ENCODE measurements at places on chromosomes 1 and 21.

DNA sequence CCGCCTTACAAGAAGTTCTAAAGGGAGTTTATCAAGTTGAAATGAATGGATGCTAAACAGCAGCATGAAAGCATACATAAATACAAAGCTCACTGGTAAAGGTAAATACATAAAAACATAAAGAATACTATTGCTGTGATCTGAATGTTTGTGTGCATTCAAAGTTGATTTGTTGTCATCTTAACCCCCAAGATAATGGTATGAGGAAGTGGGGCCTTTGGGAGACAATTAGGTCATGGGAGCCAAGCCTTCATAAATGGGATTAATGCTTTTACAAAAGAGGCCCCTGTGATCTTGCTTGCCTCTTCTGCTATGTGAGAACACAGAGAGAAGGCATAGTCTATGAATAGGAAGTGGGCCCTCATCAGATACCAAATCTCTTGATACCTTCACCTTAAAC lies 209.0 kb upstream of the SAMSN1 start:
- no peak for DNase-seq

- no peak for DNase-seq
Measured at GRCh38 chr1:33322870-33323585, 2.1 kb upstream of the A3GALT2 start.

DNA sequence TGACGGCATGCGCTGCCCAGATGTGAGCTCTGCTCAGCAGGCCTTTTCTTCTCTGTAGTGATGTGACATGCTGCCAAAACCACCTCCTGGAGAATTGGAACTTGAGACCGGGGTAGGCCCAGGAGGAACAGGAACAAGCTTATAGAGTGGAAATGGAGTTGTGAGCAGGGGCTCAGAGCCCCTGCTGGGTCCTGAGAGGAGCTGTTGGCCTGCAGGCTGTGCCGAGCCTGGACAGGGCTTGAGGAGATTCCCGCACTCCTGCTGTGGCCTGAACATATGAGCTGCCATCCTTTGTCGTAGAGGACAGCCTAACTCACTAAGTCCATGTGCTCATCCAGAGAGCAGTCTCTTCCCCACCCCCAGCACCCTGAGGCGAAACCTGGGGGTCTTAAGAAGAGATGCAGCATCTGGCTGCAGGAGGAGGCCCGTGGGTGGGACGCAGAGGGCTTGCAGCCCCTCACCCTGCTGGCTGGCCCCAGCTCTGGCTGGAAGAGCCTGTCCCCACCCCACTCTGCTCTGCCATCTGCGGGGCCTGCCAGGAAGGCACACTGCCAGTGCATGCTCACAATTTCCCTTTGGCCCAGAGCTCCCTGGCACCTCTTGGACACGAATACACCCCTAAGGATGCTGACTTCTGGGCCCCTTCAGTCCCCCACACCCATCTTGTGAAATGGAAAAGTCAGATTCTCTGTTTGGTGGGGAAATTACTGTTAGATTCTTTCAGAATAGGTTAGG lies 42.5 kb downstream of the PTPRF start:
- no peak for DNase-seq

- DNase-seq = no peak
Measured at GRCh38 chr1:6080469-6080868, 34.8 kb downstream of the KCNAB2 start.

GRCh38 chr1:223224465-223224864 lies 81.4 kb upstream of the TLR5 start:
- DNase-seq = no peak

- no peak for DNase-seq
Measured at GRCh38 chr1:56310945-56311344, 268.4 kb downstream of the PLPP3 start.

- DNase-seq = no peak
Measured at GRCh38 chr1:228279722-228280105, 71.9 kb downstream of the OBSCN start.

DNA sequence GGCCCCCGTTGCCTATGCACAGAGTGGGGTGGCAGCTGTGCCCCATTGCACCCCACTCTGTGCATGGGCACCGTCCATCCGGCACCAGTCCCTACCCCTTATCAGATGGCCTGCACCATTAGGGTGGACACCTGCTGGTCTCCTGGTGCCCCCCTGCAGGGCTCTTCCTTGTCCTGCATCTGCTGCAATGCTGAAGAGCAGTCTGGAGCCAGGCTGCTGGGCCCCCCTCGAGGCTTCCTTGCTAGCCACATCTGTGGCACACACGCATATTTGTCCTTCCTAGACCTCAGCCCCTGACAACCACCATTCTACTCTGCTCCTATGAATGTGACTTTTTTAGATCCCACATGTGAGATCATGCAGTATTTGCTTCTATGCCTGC lies 56.4 kb downstream of the COL18A1 start:
- no peak for DNase-seq

DNA sequence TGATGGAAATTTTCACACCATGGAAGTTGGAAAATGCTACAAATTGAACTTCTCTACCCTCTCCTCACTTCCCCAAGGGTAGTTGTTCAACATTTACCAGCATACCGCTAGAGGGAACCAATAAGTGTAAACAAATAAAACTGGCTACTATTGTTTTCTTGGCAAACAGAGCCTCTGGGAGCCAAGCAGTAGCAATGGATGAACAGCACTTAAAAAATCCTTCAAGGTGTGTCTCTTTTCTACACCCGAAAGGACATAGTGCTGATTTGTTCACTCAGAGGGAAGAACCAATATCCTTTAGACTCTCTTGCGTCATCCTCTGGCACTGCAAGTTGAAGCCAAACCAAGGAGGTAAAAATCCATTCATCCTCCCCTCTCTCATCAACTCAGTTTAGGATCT lies 161.5 kb downstream of the TBX15 start:
- no peak for DNase-seq

GRCh38 chr1:203733009-203733863 lies 31.7 kb upstream of the LAX1 start:
- no peak for DNase-seq

GRCh38 chr1:99675292-99675691 lies 29.4 kb downstream of the PALMD start:
- no peak for DNase-seq

DNA sequence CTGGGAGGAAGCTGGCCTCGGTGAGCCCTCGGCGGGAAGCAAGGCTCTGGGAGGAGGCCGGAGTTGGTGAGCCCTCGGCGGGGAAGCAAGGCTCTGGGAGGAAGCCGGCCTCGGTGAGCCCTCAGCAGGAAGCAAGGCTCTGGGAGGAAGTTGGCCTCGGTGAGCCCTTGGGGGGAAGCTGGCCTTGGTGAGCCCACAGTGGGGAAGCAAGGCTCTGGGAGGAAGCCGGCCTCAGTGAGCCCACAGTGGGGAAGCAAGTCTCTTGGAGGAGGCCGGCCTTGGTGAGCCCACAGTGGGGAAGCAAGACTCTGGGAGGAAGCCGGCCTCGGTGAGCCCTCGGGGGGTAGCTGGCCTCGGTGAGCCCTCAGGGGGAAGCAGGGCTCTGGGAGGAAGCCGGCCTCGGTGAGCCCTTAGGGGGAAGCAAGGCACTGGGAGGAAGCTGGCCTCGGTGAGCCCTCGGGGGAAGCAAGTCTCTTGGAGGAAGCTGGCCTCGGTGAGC lies 36.0 kb downstream of the KRTAP10-1 start:
- DNase-seq = peak; percentile 22

DNA sequence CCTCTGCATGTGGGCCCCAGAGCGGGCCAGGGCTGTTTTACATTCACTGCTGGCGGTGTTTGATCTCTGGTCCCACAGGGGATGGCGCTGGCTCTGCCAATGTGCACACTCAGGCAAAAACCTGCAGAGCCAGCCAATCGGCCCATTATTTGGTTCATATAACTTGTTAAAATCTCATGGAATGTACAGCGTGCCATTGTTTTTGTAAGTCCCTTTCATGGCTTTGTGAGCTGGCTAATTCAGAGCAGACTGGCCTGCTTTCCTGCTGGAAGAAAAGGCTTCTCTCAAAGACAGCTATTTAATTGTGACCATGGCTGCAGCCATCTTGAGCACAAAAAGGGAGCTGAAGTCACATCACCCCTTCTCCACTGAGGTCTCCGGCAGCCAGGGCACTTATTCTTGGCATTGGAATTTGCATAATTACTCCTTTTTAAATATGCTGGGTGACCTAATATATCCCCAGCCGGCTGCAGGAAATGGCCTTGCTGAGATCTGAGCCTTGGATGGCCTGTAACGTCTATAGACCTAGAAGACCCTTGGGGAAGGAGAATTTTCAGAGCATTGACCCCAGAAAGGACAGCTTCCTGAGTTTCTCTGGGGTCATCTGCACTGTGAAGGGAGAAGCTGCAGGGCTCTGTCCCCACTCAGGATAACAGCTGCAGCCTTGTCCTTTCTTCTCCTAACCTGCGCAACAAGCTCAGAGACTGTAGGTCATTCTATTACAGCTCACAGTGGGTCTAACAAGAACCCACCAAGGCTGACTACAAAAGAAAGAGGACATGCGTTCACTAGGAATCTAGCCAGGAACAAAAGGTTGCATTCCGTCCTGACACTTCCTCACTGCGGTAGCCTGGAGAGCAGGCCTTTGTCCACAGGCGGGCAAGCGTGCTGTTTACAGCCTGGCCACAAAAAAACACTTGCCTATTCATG lies 45.8 kb downstream of the BCAR3 start:
- DNase-seq = no peak

DNA sequence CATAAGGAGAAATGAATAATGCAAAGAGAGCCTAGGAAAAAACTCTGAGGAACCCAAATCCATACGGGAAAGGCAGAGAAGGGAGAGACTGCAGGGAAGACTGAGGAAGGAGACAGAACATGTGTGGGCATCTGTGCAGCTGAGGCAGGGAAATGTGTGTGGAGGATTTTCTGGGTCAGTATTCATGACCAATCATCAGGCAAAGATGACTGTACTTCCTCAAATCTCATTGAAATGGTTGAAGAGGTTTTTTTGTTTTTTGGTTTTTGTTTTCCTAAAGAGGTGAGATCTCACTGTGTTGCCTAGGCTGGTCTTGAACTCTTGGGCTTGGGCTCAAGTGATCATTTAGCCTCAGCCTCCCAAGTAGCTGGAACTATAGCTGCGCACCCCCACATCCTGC lies 15.7 kb downstream of the DIP2A start:
- no peak for DNase-seq

GRCh38 chr1:25977801-25978200 lies 20.1 kb downstream of the PAFAH2 start:
- no peak for DNase-seq

- DNase-seq = no peak
Measured at GRCh38 chr1:29511436-29511835, 275.1 kb downstream of the PTPRU start.

- no peak for DNase-seq
Measured at GRCh38 chr1:117001254-117001927, at the start of gene CD101. CD101 (plus strand) TSS chr1:117001760; CDS start chr1:117001818, 58 bp downstream.

GRCh38 chr1:94698356-94698755 lies 121.8 kb upstream of the SLC44A3 start:
- DNase-seq = no peak

- DNase-seq = peak; percentile 22
Measured at GRCh38 chr1:246971090-246971721, 36.7 kb downstream of the ZNF695 start.

GRCh38 chr1:225539069-225539468 lies 111.2 kb upstream of the LBR start:
- DNase-seq = no peak

- no peak for DNase-seq
Measured at GRCh38 chr1:8023287-8023994, 2.7 kb downstream of the ERRFI1 start.

DNA sequence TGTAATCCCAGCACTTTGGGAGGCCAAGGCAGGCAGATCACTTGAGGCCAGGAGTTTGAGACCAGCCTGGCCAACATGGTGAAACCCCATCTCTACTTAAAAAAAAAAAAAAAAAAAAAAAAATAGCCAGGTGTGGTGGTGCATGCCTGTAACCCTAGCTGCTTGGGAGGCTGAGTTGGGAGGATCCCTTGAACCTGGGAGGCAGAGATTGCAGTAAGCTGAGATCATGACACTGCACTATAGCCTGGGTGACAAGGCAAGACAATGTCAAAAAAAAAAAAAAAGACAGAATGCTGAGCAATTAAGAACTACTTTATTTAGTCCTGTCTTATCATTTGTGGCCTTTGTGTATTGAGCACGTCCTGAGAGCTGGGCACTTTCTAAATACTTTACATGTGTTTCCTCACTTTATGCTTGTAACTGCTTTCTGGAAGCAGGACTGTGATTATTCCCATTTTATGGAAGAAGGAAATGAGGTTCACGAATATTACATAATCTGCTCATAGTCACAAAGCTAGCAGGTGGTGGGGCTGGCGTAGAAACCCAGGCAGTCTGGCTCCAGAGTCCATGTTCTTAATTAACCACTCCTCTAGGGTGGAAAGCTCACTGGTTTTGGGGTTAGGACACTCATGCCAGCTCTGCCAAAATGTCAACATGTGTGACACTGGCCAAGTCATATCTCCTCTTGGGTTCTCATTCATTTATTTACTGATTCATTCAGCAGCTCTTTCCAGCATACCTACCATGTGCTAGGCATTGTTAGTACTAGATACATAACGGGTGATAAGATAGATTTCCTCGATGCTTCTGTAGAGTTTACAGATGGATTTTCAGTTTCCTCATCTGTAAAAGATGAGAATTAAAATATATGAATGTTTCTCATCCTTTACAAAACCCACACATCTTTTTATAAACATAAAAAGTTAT lies 57.7 kb downstream of the DDR2 start:
- DNase-seq = no peak

DNA sequence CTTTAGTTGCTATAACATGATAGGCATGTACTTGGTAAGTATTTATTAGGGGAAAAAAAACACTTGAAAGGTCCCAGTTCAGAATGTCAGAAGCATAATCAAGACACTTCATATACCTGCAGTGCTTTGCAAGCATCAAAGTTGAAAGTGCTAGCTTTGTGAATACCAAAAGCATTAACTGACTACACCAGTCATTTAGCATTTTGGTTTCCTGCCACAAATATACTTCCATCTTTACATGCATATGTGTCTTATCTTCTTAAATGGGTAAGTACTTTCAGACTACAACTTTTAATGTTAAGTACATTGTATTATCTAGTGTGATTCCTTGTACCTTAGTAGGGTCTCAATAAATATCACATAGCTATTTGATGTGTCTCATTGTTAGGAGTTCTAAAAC lies 43.7 kb downstream of the AKT3 start:
- no peak for DNase-seq

DNA sequence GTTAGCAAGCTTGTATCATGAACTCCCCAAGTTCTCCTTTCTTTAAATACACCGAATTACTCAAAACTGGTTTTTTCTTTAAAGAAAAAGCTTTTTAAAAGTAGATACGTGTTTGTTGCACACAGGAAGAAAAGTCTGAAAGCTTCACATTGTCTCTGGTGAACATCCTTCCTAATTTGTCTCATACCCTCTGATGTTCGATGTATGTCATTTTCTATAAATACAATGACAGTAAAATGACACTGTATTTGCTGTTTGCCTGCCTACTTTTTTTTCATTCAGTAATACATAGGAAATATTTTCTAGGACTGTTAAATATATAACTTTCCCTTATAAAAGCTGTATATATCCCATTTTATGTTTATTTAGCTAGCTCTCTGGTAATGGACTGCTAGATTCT lies 153.9 kb downstream of the GALNT2 start:
- no peak for DNase-seq

- DNase-seq = no peak
Measured at GRCh38 chr1:113459279-113459678, 69.0 kb downstream of the MAGI3 start.

GRCh38 chr1:22238356-22239224 lies 95.7 kb upstream of the WNT4 start:
- DNase-seq = no peak

- no peak for DNase-seq
Measured at GRCh38 chr1:93275634-93276295, 69.9 kb upstream of the DR1 start.

- DNase-seq = no peak
Measured at GRCh38 chr1:167212025-167212424, 8.7 kb upstream of the POU2F1 start.

- peak; percentile 44 for DNase-seq
Measured at GRCh38 chr21:45152265-45152746, 77.9 kb downstream of the ADARB1 start.

Measured in CD4-positive, alpha-beta T cell (primary cell).